ENCODE measurements at places on chromosomes 11 and 22.

- DNase-seq, result peak; percentile 14
These were observed 1.7 kb downstream of the FCHSD2 start for GRCh38 chr11:73140213-73141030.

GRCh38 chr11:6333095-6333494 is 12.8 kb upstream of the CAVIN3 start:
- DNase-seq, result no peak

DNA sequence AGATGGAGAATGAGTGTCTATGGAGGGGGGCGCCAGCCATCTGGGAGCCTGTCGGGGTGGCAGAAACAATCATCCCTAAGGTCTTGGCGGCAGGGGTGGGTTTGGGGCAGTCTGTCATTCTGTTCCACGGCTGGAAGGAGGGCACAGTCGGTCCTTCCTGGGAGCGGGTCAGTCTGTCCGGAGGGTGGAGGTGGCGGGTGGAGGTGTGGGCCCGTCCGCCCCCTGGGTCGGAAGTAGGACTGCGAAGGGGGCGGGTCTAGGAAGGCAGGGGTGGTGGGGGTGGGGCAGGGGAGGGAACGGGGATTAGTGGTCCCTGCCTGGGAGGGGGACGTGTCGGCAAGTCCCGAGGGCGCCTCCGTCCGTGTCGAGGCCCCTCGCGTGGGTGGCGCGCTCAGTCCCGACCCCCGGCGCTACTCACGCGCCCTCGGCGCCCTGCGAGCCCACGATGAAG is 461 bp downstream of the TBC1D10A start:
- DNase-seq, result no peak

DNA sequence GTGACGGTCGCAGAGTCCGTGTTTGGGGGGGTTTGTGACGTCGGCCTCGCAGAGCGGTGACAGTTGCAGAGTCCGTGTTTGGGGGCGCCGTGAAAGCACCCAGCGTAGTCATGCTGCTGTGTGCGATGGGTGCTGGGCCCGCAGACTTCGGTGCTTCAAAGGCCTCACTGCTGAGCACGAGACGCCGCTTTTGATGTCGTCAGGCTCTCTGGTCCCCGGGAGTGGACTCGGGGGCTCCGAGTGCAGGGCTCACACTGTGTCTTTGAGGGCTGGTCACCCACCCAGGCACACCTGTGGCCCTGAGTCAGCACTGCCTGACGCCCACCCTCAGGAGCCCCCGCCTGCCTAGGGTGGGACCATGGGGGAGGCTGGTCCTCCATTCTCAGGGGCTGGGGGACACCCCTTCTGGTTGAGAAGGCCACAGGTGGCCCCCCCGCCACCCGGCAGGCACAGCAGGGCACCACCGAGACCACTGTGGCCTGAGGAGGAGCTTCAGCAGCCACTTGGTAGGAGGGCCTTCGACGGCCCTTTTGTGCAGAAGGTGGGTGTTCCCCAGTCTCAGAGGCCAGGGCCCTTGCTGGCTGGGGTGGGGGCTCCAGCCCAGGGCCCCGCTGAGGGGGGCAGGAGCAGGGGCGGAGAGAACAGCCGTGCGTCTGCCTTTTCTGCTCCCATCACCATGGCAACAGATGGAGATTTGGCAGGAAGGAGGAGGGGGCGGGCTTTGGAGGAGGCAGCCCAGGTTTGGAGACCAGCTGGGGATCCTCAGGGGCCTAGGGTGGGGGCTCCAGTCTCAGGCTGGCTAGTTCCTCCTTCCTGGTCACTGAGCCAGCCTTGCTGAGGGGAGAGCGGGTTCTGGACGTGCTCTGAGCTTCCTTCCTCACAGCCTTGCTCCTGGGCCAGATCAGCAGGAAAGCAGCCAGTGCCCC is 20.9 kb downstream of the BRSK2 start:
- DNase-seq, result no peak

GRCh38 chr11:119382101-119382500 is 611 bp upstream of the USP2 start:
- DNase-seq, result no peak

DNA sequence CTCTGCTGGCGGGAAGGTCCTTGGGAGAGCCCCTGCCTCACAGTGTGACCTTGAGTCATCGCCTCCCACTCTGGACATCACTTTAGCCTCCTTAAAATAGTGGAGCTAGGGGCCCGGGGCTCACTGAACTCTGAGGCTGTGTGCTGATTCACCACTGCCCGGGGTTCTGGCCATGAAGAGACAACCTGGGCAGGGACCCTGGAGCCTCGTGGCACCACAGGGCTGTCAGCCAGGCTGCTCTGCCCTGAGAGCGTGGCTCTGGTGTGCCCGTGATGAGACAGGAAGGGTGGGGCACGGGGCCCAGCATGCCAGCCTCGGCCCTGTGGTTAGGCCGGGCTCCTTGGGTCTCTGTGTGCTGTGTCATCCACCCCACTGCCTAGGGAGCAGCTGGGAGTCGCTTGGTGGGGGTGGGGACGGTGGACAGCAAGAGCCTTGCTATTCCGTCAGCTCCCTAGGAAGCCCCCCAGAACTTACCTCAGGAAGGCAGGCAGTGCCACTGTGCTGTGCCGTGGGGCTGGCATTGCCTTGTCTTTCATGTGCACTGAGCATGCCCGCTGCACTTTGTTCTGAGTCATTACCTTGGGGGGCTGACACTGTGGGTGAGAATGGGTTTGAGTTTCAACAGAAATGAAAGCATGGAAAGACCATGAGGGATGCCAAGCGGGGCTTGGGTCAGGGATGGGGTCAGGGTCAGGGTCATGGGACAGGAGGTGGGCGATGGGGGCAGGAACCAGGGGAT is 31.7 kb downstream of the TPCN2 start:
- no peak for DNase-seq
